Activated T-cell treated with anti-CD3 and anti-CD28 coated beads, Interleukin-2, amount 50 U/mL, for 72 hours (primary cell): ENCODE measurements at places on chromosomes 2 and 18. TPM values are rescaled to one million over a fixed set of nuclear protein-coding genes. Genes with fewer than 3 reads are reported as not detected.

CD207 gene
- total RNA-seq = not detected

KCNIP3 gene
- not detected for total RNA-seq

DSG4 gene
- total RNA-seq = not detected

DNA sequence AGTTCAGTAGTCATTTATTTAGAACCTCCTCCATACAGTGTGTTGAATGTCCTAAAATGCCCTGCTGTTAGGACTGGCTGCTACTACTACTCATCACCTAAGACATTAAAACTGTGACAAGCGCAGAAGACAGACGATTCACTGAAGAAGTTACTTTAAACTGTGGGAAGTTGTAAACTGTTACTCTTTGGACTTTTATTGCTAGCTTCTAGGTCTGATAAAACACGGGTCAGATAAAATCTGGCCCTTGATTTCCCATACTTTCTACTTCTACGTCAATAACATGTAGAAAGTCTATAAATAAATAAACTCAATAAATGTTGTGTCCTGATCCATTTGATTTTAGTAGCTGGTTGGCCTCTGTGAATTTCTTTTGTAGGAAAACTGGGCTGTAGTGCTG is 113.4 kb downstream of the ICA1L start:
- no peak overlapping the region for H3K27ac ChIP-seq
- DNase-seq = no peak
- no peaks in the 10 kb centered on the region for H3K27me3 ChIP-seq

- peak overlapping the region; percentile 24 for H3K27ac ChIP-seq
- H3K4me1 ChIP-seq = no peaks in the 10 kb centered on the region
- H3K4me3 ChIP-seq = no peak overlapping the region
- H3K27me3 ChIP-seq = no peaks in the 10 kb centered on the region
- no peak for DNase-seq
These were observed 22.3 kb downstream of the KIAA1328 start for GRCh38 chr18:36851202-36851590.

GRCh38 chr2:217055624-217056023 is 195.8 kb upstream of the TNP1 start:
- DNase-seq = no peak
- H3K4me3 ChIP-seq = no peak overlapping the region

DNA sequence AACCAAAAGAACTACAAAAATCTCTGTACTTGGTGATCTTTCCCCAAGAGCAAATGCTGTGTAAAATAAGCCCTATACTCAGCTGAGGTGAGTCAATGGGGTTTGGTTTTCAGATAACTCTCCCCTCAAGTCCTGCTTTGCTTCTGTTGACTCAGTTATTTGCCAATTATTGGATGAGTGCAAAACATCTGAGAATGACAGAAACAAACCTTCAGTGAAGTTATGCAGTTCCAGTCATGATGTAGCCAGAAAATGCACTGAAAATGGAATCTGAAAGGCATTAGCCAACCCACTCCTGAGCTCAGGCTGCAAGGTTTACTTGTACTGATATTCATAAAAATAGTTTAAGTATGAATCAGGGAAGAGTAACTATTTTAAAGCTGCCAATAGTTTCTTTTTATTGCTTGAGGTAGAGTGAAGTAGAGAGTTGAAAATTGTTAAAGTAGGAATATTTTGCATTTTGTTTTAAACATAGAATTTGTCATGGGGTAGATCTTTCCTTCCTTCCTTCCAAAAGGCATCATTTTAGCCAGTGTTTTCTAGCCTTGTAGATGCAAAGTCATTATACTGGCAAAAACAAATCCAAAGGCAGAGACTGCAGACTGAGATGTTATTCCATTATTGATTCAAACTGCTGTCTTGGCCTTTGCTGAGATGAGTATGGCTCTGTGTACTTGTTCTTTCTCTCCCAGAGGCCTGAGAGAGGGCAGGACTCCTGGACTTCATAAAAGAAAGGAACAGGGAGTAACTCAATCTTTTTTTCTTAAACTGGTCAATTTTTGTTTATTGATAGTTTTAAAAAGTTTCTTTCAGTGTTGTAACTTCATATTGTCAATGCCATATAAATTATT is 215.3 kb downstream of the RND3 start:
- no peak overlapping the region for H3K4me3 ChIP-seq
- H3K4me1 ChIP-seq = no peaks in the 10 kb centered on the region
- DNase-seq = no peak
- no peak overlapping the region for H3K27ac ChIP-seq
- peaks cover 2% of the 10 kb centered on the region for H3K36me3 ChIP-seq

- H3K36me3 ChIP-seq = no peaks in the 10 kb centered on the region
- no peak overlapping the region for H3K4me3 ChIP-seq
- peaks cover 5% of the 10 kb centered on the region for H3K4me1 ChIP-seq
- H3K27me3 ChIP-seq = no peaks in the 10 kb centered on the region
- peak; percentile 50 for DNase-seq
- H3K27ac ChIP-seq = no peak overlapping the region
These were observed 89.6 kb upstream of the NPAS2 start for GRCh38 chr2:100730290-100730868.

TCF23 gene
- not detected for total RNA-seq

GRCh38 chr18:24400587-24400986 is 3.0 kb upstream of the OSBPL1A start:
- peaks cover 28% of the 10 kb centered on the region for H3K27me3 ChIP-seq
- no peaks in the 10 kb centered on the region for H3K36me3 ChIP-seq
- no peak overlapping the region for H3K4me3 ChIP-seq
- H3K27ac ChIP-seq = no peak overlapping the region
- no peak for DNase-seq

GRCh38 chr18:65907281-65907680 is 156.5 kb downstream of the CDH7 start:
- no peaks in the 10 kb centered on the region for H3K27me3 ChIP-seq
- DNase-seq = no peak
- no peak overlapping the region for H3K27ac ChIP-seq
- H3K4me3 ChIP-seq = no peak overlapping the region

DNA sequence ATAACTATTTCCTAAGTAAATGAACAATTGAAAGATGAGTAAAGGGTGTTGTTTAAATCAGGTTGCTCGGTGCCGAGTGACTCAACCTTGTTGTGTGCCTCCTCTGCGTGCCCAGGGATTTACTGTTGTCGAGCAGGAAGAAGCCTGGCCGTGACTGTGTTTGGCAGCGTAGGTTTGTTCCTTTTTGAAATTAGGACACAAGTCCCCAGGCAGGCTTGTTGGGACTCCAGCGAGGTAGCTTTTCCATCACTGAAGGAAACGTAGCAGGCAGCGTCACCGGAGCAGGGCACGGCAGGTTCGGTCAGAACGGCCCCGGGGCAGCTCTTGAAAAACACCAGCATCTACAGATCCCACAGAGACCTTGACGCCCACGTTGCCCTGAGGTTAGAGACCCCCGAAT is 48.6 kb downstream of the TMEM18 start:
- H3K27ac ChIP-seq = no peak overlapping the region
- H3K4me3 ChIP-seq = no peak overlapping the region
- no peaks in the 10 kb centered on the region for H3K4me1 ChIP-seq
- no peaks in the 10 kb centered on the region for H3K36me3 ChIP-seq
- H3K27me3 ChIP-seq = peaks cover 9% of the 10 kb centered on the region
- DNase-seq = no peak

DNA sequence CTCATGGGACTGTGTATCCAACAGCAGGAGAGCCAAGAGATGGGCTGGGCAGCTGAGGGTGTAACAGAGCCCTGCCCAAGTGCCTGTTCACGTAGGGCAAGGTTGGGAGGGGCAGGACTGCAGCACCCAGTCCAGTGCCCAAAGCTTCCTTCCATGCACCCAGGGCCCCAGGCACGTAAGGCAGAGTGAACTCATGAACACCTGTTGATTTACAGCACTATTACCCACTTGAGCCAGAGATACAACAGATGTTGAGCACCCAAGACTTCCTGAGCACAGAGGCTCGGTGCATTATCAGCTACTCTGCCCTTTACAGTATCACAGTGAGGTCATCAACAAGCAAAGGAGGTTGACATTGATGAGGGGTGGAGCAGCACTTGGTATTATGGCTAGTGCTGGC is 50.2 kb upstream of the FHL2 start:
- peaks cover 21% of the 10 kb centered on the region for H3K27me3 ChIP-seq
- H3K4me1 ChIP-seq = no peaks in the 10 kb centered on the region
- DNase-seq = no peak
- no peaks in the 10 kb centered on the region for H3K36me3 ChIP-seq

DNA sequence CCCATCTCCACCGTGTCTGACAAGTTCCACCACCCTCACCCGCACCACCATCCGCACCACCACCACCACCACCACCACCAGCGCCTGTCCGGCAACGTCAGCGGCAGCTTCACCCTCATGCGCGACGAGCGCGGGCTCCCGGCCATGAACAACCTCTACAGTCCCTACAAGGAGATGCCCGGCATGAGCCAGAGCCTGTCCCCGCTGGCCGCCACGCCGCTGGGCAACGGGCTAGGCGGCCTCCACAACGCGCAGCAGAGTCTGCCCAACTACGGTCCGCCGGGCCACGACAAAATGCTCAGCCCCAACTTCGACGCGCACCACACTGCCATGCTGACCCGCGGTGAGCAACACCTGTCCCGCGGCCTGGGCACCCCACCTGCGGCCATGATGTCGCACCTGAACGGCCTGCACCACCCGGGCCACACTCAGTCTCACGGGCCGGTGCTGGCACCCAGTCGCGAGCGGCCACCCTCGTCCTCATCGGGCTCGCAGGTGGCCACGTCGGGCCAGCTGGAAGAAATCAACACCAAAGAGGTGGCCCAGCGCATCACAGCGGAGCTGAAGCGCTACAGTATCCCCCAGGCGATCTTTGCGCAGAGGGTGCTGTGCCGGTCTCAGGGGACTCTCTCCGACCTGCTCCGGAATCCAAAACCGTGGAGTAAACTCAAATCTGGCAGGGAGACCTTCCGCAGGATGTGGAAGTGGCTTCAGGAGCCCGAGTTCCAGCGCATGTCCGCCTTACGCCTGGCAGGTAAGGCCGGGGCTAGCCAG is 1.2 kb downstream of the ONECUT2 start:
- peak overlapping the region; percentile 84 for H3K4me3 ChIP-seq
- no peak for DNase-seq
- peaks cover 82% of the 10 kb centered on the region for H3K27me3 ChIP-seq
- H3K36me3 ChIP-seq = peaks cover 7% of the 10 kb centered on the region
- H3K27ac ChIP-seq = peak overlapping the region; percentile 47
- peaks cover 41% of the 10 kb centered on the region for H3K4me1 ChIP-seq

DNA sequence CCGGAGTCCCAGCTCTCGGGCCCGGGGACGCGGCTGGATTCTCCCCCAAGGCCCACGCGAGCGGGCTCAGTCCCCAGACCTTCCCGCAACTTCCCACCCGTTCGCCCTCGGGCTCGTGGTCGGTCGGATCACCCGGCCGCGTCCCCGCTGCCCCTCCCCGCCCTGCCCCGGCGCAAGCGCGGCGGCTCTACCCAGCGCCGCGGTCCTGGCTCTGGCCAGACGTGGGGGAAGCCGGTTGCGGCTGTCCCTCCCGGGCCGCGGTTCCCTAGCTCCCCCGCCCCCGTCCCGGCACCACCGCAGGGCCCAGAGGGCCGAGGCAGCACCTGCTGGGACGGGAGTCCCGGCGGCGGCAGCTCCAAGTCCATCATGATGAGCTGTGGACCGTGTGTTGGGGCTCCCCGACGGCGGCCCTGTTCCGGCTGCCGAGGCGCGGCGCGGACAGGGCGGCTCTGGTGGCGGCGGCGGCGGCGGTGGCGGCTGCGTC is 276 bp downstream of the NFE2L2 start:
- peaks cover 2% of the 10 kb centered on the region for H3K36me3 ChIP-seq
- no peak for DNase-seq
- no peaks in the 10 kb centered on the region for H3K27me3 ChIP-seq
- H3K4me3 ChIP-seq = peak overlapping the region; percentile 96

DNA sequence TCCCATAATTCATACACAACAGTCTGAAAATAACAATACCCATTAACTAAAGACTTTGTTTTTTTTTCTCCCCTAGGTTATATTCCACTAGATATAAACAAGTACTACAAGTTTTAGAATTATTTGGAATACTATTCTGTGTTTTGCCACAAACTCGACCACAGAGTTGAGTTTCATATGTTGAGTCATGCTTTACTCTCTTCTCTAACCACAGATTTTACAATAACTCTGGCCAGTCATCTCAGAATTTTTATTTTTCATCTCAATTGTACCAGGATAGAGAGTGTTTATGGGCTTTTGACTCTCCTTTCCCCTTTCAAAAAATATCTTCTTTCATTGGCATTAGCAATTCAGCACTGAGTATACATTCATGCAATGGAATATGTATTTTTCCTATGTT is 348.7 kb upstream of the GALNT5 start:
- DNase-seq = no peak
- no peaks in the 10 kb centered on the region for H3K36me3 ChIP-seq
- H3K27me3 ChIP-seq = no peaks in the 10 kb centered on the region
- no peak overlapping the region for H3K4me3 ChIP-seq
- H3K27ac ChIP-seq = peak overlapping the region; percentile 19

DNA sequence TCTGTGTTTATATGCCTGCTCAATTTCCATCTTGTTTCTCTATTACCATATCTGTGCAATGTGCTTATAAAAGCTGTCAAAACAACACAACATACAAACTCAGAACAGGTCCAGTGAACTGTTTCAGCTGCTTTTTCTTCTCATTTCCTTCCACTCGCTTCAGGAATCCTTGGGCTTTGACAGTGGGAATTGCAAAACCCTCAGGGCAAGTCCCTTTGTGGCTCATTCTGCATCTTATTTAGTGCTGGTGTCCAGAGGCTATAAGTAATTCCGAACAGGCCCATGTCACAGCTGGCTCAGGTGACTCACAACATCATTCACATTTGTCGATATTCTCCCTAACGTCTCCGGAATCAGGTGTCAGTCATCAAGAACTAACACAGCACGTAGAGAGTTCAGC is 309.9 kb upstream of the ZNF521 start:
- DNase-seq = no peak
- no peaks in the 10 kb centered on the region for H3K4me1 ChIP-seq
- H3K36me3 ChIP-seq = no peaks in the 10 kb centered on the region
- H3K27ac ChIP-seq = no peak overlapping the region
- H3K27me3 ChIP-seq = no peaks in the 10 kb centered on the region
- H3K4me3 ChIP-seq = no peak overlapping the region

FBLN7 gene
- total RNA-seq = 22.3 TPM

AKAIN1 gene
- total RNA-seq = not detected

GKN1 gene
- not detected for total RNA-seq

VSNL1 gene
- not detected for total RNA-seq

ASXL3 gene
- total RNA-seq = not detected

DNA sequence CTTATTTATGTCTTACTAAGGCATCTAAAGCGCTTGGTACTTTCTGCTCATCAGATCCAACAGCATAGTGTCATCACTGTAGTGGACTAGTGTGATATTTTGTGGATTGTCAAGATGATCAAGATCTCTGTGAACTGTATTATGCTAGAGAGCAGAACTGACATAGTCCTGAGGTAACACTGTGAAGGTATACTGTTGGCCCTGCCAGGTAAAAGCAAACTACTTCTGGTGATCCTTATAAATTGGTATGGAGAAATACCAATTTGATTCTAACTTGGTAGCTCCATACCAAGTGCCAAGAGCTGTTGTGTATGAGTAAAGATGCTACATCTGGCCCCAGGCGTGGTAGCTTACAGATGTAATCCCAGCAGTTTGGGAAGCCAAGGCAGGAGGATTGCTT is 15.9 kb downstream of the SFTPB start:
- H3K4me3 ChIP-seq = no peak overlapping the region
- DNase-seq = no peak
- no peaks in the 10 kb centered on the region for H3K4me1 ChIP-seq
- H3K36me3 ChIP-seq = peaks cover 9% of the 10 kb centered on the region

- no peak overlapping the region for H3K4me3 ChIP-seq
- H3K36me3 ChIP-seq = no peaks in the 10 kb centered on the region
- H3K4me1 ChIP-seq = no peaks in the 10 kb centered on the region
- no peak for DNase-seq
These were observed 116.6 kb upstream of the MSH6 start for GRCh38 chr2:47666332-47666731.
